ENCODE measurements at places on chromosomes 1 and 21.

DNA sequence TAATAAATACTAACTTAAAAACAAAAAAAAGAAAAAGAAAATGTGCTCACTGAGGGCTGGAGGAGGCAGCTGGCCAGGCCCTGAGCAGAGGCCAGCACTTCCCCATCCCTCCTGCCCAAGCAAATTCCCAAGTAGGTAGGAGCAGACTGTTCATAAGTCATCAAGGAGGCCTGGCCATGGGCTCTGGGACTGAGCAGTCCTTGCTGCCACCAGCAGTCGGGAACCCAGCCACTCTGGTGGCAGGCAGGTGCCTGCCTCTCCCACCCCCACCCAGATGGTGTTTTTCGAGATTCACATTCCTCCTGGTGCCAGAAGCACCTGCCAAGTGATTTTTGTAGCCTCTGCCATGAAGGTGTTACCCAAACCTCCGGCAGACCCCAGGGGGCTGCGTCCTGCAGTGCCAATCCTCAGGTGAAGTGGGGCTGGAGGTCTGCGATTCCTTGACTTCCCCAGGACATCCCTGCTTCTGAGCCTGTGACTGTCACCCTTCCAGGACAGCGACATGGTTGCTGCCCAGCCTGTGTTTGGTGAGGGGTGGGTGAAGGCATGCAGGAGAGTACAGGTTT lies 204.2 kb upstream of the TMEM51 start:
- DNase-seq, result no peak

GRCh38 chr1:175530183-175530582 lies 213.2 kb downstream of the TNR start:
- DNase-seq, result no peak

- DNase-seq, result no peak
Observed at GRCh38 chr21:21898801-21899200, 900.6 kb downstream of the NCAM2 start.

- DNase-seq, result no peak
Observed at GRCh38 chr1:208942394-208943130, 641.0 kb upstream of the CAMK1G start.

DNA sequence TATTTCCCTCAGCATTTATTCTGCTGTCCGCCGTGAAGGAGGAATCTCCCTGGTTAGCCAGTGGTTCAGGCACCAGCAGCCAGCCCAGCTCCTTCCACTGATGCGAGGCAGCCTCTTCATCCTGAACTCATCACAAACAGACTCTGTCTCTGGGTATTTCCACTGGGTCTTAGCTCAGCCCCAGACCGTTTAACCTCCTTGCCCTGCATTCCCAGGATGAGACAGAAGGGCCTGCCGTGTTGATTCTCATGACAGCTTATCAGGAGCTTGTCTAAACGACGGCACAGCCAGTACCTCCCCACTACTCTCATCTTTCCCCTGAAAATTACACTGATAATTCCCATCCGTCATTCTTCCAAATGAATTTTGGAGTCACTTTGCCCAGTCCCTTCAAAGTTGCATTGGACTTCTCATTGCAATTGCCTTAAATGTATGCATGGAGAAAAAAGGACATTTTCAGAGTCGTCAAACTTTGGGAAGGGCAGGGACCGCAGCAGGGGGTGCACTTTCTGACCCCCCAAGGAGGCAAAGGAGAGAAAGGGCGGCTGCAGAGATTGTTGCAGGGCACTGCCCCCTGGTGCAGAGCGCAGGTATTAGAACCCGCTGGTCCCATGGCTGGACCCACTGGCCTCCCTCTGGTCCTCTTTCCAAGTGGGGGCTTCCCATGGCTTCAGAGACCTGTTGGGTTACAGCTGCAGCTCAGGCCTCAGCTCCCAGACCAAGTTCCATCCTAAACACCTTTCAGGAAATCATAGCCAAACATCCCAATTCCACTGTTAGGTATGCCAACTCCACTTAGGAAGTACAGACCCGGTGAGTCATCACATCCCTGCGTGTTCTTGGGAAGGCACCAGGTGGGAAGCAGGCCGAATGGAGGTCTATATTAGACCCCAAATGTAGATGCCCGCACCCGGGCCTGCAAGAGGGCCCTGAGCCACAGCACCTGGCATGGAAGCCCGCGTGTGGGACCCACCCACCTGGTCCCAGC lies 3.7 kb upstream of the MEGF6 start:
- DNase-seq, result no peak

- no peak for DNase-seq
Observed at GRCh38 chr1:197066719-197067456, at the start of gene F13B. Gene F13B (minus strand): TSS chr1:197067260. CDS start chr1:197067223, 37 bp downstream.

- DNase-seq, result no peak
Observed at GRCh38 chr1:156717351-156717750, 10.9 kb upstream of the METTL25B start.
